Fibroblast of gingiva (primary cell): ENCODE measurements at places on chromosomes 13 and 19.

DNA sequence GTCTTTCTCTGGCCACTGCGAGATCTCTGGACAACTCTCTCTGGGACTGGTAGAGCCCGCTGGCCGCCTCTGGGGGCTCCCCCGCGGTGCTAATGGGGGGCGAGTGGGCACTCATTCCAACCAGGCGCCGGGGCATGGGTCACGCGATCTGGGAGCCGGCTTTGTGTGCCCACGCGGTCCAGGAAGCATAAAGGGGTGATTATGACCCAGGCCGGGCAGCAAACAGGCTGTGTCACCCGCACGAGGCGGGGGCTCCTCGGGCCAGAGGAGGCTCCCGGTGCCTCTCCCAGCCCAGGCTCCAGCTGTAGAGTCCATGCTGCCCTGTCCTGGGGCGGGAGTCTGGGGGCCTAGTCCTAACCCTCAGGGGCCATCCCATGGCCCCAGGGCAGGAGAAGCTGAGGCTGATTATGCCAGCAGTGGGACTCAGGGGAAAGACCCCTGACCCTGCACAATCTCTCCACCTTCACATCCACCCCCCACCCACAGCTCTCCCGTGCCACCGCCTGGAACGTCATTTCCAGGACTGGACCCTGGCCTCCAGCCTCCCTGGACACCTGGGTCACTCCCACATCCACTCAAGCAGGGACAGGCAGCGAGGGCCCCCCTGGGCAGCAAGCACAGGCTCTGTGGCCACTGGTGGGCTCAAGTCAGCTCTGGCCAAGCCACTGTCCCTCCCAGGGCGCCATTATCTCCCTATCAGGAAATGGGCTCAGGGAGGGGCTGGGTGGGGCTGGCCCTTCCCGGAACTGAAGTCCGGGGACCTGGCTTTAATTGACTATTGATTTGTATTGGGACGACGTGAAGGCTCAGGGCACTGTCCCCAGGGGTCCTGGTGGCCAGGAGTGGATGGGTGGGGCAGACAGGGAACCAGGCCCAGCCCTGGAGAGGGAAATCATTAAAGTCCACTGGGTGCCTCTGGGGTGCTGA, 50.0 kb downstream of the PTPRS start:
- no peak for DNase-seq

DNA sequence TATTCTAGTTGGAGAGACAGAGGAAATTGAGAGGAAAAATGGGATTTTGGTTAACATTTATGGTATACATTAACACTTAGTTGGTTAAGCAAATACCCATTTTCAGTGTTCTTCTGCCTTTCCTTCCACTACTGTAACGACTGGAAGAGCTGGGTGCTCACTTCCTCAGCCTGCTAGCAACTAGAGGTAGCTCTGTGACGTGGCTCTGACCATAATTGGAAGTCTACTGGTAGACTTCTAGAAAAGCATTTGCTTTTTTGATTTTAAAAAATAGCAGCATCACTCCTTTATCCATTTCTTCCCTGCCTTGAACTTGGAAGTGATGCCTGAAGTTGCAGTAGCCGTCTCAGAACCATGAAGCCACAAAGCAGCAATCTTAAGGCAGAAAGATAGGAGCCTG, 15.9 kb downstream of the NHLRC3 start:
- DNase-seq: no peak

DNA sequence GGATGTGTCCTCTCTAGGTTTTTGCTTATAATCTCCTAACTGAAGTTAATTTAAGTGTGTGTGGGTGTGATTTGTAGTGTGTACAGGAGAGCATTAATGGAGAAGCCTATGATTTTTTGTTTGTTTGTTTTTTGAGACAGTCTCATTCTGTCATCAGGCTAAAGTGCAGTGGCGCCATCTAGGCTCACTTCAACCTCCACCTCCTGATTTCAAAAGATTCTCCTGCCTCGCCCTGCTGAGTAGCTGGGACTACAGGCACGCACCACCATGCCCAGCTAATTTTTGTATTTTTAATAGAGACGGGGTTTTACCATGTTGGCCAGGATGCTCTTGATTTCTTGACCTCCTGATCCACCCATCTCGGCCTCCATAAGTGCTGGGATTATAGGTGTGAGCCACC, 20.6 kb downstream of the ZNF701 start:
- no peak for DNase-seq

DNA sequence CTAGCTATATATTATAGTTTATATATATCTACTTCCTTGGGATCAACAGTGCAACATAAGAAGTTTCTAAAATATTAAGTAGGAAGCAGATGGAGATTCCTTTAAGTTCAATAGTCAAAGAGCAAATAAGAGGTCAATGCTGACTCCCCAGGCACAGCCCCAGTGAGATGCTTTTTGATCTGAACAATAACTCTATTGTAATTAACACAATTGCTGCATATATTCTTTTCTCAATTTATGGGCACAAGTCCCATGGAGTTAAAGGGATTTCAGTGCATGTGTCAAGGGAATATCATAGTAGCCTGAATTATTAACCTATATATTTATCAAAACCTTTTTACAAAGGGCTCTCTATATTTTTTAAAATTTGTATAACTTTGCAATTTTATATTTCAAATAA, 180.8 kb downstream of the SPRY2 start:
- DNase-seq: no peak

DNA sequence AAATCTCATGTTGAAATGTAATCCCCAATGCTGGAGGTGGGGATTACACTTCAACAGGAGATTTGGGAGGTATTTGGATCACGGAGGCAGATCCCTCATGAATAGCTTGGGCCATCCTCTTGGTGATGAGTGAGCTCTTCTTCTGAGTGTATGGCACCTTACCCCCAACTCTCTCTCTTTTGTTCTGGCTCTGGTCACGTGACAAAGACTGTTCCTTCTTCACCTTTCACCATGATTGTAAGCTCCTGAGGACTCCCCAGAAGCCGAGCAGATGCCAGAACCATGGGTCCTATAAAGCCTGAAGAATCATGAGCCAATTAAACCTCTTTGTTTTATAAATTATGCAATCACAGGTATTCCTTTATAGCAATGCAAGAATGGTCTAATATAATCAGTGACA, 684.2 kb downstream of the LIG4 start:
- no peak for DNase-seq

DNA sequence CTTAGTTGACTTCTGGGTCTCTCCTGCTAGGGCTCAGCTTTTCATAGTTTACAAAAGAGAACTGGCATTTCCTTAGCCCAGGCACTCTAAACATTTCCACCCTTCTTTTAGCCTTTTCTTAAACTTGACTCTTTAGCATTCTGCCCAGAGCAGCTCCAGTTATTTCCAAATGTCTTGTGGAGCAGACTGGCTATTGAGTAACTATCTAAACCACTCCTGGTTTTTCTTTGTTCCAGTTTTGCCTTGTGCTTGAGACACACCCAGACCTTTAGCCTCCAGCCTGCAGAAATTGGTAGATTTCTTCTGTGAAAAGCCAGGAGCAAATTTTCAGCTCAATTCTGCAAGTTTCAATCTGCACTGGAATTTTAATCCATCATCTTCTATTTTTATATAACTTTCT, 1813.1 kb downstream of the OLFM4 start:
- DNase-seq: no peak

DNA sequence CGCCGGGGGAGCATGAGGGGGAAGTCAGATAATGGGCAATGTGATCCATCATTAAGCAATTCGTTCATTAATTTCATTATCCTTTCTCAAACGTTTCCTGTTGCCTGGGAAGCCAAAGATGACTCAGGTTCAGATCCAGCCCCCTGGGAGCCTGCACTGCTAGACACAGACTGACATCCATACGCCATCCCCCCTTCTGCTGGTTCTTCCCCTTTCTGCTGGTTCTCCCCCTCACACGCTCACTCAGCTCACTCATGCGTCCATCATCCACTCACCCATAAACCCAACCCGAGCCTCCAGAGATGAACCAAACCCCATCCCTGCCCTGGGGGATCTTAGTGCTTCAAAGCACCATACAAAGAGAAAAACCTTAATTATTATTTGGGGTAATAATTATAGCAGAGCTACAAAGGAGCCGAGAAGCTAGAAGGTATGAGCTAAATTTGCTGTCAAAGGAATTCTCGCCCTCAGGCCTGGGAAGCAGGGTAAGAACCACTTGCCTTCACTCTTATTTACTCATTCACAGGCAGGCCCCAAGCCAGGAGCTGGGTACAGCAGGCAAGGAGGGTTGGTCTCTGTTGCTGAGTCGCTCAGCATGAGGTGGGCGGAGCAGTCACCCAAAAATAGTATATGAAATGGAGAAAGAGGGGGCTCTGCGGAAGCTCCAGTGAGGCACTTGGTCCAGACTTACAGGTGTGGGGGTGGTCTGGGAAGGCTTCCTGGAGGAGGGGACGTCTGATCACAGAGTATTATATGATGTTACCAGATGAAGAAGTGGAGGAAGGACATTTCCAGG, 7.0 kb upstream of the ZNF444 start:
- DNase-seq: no peak

- no peak for DNase-seq
Measured at GRCh38 chr13:70087247-70087646, 20.4 kb upstream of the ATXN8OS start.

DNA sequence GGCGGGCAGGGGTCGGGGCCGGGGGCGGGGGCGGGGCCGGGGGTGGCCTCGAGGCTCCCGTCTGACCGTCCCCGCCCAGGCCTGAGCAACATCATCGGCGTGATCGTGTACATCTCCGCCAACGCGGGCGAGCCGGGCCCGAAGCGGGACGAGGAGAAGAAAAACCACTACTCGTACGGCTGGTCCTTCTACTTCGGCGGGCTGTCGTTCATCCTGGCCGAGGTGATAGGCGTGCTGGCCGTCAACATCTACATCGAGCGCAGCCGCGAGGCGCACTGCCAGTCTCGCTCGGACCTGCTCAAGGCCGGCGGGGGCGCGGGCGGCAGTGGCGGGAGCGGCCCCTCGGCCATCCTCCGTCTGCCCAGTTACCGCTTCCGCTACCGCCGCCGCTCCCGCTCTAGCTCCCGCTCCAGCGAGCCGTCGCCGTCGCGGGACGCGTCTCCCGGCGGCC, 9.4 kb upstream of the CACNG6 start:
- DNase-seq: no peak

GRCh38 chr19:15371786-15372380, 7.7 kb downstream of the AKAP8 start:
- no peak for DNase-seq

DNA sequence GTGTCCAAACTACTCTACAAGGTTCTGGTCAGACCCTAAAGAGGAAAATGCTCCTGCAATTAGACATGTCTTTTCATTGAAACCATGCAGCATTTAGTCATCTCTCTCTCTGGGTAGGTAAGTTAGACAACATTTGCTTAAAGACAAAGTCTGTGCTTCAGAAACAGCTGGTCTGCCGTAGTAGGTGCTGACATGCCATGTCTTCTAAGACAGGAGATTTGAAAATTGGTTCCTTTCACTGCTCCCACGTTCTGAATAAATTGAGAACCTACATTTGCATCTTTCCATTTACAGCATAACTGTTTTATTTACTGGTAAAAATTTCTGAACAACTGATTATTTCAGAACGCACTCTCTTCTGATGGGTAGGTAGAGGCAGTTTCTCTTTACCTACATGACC, 494.0 kb downstream of the EFNB2 start:
- DNase-seq: no peak
